ENCODE measurements at places on chromosomes 2 and 18.

DNA sequence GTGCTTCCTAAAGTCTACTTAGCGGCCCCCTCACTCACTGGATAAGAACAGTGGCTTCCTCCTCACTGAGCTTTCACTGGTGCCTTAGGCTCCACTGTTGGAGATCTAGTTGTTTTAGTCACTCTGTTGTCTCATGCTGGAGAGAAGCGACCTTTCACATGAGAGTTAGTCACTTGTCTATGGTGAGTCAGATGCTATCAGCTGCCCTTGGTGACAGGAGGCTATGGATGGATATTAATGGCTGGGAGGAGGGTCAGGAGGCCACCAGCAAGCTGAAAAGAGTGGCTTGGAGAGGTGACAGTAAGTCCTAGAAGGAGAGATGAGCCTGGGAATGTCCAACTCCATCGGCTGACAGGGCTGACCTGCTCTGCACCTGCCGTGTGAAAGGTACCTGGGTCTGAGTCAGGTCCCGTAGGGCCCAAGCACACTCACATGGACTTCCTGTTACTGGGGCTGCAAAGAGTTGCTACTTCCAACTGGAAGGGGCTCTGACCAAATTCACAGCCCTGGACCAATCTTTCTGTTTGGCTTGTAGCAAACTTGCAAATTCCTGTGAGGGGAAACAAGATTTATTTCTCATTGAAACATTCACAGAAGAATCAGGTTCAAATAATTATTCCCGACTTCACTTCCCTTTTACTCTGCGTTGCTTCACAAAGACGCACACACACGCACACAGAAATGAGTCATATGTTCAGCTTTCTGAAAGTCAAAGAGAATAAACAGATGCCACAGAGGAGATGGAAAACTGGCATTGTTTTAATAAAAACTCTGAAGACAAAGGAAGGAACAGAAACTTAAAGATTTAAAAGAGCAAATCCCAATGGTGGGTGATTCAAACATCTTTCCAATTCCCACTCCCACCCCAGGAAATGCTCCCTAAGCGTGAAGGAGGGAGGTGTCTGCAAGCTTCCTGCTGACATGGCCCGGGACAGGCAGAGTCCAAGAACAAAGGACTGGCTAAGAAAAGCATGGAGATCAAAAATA, 203.5 kb upstream of the TWIST2 start:
- no peak for DNase-seq

GRCh38 chr2:210429403-210430137, 47.0 kb downstream of the LANCL1 start:
- no peak for DNase-seq

DNA sequence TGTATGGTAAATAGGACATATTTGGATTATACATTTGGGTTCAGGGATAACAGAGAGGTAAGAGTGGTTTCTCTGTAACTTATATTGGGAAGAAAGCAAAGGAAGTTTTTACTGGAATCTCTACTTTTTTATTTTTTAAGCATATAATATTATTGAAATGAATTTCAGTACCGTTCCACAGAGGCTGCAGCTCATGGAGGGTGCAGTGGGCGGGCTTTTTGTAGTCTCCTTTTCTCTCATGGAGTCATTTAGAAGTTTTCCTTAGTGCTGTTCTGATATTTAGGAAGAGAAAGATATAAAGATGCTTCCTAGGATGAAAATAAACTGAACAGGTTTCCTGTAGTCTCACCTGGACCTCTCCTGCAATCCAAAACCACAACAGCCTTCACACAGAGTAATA, 1153.3 kb upstream of the TMEFF2 start:
- DNase-seq = no peak

DNA sequence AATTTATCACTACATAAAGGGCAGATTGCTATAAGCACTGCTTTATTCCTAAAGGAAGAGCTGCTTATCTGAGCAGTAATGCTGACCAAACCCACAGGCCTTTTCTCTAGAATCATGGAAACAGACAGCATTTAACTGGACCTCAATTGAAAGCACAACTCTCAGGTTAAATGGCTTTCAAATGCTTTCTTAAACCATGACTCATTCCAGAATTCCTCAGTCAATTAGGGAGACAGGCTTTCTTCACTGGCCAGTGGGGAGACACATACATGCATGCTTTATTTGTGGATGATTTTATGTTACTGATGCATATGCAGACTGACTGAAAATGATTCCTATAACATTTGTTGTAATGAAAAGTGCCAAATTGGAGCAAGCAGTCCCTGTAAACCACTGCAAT, 114.6 kb downstream of the ACVR1 start:
- DNase-seq = no peak

DNA sequence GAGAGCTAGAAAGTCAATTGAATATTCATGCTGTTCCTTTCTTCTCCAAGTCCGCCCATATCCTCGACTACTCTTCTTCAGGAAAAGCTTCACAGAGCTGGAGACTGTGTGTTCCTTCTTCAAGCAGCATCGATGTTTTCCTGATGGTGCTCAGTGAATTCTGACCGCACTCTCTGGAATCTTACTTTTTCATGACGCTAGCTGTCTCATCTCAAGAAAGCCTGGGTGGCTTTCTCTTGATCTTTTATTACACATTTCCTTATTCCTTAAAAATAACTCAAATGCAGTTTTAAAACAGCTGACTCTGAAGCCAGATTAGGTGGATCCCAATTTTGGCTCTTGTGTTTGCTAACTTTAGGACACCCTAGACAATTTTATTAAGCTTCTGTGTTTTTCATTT, 1245.1 kb upstream of the LRRTM1 start:
- no peak for DNase-seq

- DNase-seq = no peak
Measured at GRCh38 chr2:49901202-49902065, 747.1 kb upstream of the FSHR start.

- no peak for DNase-seq
Measured at GRCh38 chr2:39938035-39938835, 159.2 kb upstream of the THUMPD2 start.

- DNase-seq = no peak
Measured at GRCh38 chr18:23574611-23575308, 11.5 kb downstream of the NPC1 start.

DNA sequence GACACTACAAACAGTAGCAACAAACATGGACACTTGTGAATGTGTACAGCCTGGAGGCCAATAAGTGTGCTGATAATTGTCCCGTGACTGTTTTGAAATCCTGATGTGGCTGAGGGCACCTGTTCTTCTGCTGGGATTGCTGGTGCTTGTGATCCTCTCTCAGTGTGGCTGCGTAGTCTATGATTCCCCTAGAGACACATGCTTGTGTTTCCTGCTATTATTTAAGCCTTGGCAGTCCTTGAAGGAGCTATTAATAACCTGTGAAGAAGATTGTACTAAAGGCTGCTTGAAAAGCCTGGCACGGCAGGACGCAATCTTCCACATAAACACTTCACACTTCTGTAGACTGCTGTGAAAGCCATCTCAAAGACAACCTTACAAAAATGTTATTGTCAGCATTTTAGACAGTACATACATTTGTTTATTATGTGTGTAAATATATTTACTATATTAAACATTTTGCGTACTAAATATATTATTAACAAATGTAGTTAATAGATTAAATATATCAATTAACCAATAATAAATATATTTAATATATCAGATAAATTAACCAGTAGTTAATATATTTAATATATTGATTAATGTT, 71.4 kb downstream of the GALR1 start:
- no peak for DNase-seq

- DNase-seq = no peak
Measured at GRCh38 chr2:37642907-37643729, 28.3 kb downstream of the CDC42EP3 start.

DNA sequence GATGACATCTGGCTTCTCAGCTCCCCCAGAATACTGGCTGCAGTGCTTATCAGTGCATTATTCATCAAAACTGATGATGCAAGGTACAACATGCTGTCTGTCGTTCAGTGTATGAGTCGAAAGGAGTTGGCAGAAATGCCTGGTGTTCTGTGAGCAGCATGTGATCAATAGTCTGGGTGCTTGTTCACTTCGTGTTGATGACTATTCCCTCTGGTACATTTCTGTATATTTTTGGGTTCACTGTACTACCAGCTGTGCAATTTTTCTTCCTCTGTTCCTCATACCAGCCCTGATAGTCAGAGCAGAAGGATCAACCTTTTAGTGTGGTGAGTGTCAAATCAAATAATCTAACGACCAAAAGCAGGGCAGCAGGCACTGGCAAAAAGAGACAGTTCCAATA, 59.0 kb upstream of the KLHL14 start:
- DNase-seq = no peak

DNA sequence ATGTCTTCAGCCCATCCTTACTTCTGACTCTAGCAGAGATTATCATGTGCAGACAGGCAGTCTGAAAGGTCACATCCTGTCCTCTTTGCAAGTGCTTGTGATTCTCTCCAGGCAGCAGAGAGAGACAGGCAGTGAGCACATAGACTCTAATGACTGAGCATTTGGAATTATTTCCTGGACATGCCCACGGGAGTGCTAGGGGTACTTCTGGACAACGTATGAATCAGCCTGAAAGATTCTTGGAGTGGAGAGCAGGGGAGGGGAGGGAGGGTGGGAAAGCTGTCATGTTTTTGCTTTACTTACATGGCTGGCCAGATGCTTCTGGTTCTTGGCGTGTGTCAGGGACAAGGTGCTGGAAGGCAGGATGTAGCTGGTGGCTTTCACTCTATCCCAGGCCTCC, 150.6 kb downstream of the RIF1 start:
- DNase-seq = no peak

DNA sequence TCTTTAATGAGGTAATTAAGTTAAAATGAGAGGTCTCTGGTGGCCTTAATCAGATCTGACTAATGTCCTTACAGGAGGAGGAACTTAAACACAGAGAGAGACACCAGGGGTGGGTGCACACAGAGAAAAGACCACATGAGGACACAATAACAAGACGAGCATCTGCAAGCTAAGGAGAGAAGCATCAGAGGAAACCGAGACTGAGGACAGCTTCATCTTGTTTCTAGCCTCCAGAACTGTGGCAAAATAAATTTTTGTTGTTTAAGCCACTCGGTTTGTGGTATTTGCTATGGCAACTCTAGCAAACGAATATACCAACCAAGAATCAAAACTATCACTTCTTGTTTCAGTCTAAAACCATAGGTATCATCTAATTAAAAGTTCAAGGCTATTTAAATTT, 400.1 kb downstream of the PID1 start:
- no peak for DNase-seq

DNA sequence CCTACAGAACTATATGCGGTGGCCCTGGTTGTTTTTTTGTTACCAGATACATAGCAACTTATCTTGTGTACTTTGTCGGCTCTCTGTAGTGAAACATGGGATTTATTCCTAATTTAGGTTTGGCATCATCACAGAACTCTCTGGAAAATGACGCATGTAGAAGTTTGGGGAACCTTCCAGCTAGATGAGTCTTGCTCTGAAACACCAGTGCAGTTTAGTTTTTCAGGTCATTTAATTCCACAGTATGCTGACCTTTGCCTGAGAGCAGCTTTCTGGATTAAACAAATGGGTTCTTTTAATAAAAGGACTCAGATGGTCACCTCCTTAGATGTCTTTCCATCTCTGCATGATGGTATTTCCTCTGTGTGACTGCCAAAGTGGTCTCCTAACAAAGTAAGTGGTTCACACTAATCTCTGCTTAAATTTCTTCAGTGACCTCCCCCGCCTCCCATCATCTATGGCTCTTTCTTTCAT, 39.9 kb downstream of the MYO3B start:
- DNase-seq = no peak

- DNase-seq = no peak
Measured at GRCh38 chr2:14608245-14608644, 24.3 kb upstream of the LRATD1 start.

DNA sequence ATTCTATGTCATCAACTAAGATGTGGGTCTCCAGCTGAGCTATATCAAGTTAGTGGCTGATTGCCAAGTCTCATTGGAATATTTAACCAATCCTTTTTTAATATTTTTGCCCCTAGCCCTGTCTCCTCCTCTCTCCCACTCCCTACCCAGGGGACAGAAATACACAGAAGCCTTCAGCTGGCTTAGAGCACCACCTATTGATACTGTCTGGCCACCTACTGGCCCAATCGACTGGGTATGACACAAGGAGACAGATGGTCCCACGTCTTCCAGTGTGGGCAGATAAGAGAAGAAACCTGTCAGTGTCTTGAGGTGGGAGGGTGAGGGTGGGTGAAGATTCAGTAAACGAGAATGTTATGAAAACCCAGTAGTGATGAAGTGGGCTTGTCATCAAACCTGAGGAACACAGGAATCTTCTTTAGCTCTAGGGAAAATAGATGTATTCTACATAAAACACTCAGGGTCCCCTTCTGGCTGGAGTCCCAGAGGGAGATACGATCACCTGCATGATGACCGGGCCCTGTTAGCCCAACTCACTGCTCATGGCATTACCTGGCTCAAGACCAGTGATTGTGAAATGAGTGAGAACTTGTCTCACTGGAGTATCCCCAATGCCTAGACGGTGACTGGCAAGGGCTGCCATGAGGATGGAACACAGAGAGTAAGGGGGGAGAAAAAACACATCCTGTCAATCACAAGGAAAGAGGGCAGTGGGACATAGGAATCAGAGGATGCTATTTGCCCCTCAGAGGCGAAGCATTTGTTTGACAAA, 26.7 kb downstream of the POLR1A start:
- DNase-seq = no peak

GRCh38 chr2:173999272-173999671, 34.1 kb upstream of the SP3 start:
- no peak for DNase-seq

DNA sequence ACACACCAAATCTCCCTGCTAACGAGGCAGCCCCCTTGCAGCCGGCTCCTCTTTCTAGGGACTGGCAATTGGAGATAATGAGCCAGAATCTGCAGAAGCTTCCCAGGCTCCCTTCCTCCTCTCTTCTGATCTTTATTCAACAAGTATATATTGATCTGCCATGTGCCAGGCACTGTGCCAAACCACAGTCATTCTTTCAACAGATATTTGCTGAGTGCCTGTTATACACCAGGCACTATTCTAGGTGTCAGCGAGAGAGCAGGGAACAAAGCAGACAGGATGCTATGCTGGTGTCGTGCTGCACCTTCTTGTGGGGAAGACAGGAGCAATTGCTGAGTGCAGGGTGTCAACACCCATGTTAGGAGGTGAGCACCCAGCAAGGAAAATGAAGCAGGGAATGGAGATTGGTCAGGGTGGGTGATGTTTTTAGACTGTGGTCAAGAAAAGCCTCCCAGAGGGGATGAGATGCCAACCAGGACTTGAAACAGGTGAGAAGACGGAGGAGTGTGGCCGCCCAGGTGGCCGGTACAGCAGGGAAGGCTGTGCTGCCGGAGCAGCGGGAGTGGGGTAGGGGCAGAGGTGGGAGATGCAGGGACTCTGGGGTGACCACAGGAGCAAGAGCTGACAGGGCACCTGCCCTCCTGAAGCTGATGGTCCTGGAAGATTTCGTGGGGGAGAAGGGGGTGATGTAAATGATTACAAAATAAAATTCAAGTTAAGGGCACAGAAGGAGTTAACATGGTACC, 307.6 kb upstream of the RAB12 start:
- DNase-seq = no peak

DNA sequence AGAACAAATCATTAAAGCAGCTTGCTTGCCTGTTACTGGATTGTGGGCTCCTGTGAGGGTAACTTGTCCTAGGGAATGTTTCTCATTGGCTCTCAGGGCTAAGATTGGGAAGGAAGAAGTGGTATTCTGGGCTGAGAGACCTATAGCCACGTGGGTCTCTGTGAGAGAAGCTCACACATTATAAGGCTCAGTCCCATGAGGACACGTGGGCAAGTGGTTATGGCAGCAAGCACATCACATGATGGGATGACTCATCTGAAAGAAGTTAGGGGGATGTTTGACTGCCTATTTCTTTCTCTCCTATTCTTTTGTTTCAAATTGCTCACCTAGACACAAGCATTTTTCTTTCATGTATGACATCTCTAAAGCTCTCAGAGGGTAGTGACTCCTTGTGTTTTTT, 418.0 kb upstream of the ST6GAL2 start:
- DNase-seq = no peak

GRCh38 chr2:16136461-16137035, 196.2 kb downstream of the MYCN start:
- no peak for DNase-seq

Measured in stimulated activated CD4-positive, alpha-beta T cell treated with anti-CD3 and anti-CD28 coated beads, Interleukin-1b, Interleukin-23, amount 100 ng/mL, for 24 hours (primary cell).